ENCODE measurements at places on chromosomes 7 and 10.

GRCh38 chr7:111292026-111292470 lies 201.1 kb downstream of the LRRN3 start:
- DNase-seq, result peak; percentile 70

DNA sequence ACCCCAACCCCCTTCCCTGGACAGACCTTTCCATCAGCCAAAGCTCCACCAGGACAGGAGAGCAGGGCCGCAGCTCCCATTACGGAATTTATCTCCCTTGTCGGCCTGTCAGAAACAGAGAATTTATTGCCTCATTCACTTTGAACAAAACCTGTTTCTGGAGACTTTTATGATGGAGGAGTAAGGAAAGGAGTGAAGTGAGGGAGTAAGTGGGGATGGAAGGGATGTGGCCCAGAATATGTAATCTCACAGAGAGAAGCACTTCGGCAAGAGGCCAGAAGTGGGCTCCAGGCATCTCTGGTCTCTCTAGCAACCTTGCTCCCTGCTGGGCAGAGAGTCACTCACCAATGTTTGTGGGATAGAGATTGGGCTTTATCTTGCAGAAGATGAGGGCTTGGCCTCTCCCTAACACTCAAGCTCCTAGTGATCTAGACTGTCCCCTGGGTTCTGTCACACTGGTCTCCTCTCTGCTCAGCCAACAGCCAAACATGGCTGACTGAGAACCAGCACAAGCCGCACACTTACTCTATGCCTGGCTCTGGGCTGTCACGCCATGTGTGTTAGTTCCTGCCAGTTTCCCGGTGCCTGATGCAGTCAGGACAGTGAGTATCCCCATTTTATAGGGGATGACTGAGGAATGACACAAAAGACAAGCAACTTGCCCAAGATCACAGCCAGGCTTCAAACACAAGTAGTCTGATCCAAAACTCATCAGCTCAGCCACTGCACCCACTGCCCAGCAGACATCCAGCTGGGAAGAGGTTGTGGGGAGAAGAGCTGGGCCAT lies 149.4 kb upstream of the ZMIZ1 start:
- DNase-seq, result no peak

DNA sequence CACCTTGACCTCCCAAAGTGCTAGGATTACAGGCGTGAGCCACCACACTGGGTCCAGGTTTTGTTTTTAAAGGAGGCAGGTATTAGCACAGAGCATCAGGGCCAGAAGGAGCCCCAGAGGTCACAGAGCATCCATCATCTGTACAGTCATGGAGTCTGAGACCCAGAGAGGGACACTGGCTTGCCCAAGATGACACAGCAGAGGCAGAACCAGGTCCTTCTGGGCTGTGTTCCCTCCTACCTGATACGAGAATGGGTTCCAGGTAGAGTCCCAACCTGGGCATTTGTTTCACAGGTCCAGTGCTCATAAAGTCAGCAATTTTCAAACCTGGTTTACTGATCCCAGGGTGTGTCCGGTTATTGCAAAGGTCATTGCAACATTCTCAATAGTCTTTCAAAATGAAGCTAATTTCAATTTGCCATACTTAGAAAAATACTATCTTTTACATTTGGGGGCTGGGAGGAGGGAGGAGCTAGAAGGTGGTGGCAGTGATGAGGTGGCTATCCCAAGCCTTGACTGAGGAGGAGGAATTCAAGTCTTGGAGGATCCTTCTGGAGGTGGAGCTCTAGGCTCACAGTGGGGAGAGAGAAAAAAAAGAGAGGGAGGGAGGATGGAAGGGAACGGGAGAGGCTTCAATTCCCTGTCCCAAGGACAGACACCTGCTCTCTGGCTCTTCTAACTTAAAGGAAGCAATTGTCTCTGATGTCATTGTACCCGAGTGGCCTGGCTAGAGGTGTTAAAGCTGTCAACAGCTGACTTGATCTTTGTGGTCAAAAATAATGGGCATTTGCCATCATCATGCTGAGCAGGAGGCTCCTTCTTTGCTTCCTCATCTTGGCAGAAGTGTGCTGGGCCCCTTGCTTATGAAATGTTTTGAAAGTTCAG lies 8.1 kb downstream of the MXI1 start:
- DNase-seq, result no peak

DNA sequence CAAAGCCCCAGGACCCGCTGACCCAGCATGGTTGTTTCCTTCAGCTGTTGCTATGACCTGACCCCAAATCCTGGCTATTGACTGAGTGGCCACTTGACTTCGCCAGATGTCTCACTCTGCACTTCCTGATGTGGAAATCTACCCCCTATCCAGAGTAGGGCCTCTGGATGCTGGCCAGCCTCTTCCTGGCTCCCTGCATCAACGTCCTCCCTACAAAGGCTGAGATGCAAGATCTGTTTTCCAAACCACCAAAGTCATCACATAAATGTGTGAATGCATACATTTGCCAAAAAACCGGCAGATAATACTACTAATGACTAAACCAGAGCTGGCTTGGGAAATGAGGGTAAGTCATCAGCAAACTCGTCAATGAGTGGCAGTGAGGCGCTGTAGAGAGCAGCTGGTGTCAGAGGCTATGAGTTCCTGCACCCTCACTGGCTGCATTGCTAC lies 70.4 kb downstream of the PYROXD2 start:
- no peak for DNase-seq

GRCh38 chr7:7212612-7213011 lies 30.3 kb downstream of the C1GALT1 start:
- no peak for DNase-seq

- no peak for DNase-seq
Observed at GRCh38 chr7:108093341-108093740, 36.8 kb downstream of the LAMB4 start.

DNA sequence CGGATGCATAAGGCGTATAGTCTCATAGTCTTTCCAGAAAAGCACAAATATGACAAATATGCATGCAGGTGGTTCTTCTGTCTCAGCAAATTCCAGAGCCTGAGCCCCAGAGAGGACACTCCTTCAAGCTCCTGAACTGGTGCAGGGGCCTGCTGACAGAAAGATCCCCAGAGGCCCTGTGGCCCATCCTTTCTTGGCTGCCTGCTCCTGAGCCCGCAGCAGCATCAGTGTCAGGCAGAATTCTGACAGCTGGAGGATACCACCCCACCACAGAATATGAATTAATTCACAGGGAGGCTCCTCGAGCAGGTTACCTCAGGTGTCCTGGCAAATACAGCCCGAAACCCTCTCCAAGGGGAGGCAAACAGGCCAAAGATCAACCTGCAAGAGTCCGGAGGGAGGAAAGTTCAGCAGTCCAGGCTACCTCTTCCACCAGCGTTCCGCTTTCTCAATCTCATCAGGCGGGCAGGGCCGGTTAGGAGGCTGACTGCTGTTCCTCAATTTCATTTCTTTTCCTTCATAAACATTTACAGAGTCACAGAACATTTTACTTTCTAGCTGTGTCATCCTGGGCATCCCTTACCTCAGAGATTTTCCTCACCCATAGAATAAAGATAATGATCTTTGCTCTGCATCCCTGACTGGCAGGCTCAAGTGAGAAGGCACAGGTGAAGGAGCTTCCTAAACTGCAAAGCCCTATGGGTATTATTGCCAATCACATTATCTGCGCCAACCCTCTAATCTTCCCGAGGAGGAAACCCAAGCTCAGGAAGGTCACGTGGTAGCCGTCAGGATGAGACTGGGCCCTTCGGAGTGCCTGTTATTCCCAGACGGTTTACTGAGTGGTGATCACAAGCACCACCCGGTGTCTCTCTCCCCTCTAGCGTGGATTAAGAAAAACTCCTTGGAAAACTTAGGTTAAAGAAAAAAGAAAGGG lies 1.4 kb downstream of the DNAJB12 start:
- DNase-seq, result peak; percentile 12

GRCh38 chr7:44219371-44220045 lies 18.7 kb downstream of the YKT6 start:
- no peak for DNase-seq

- DNase-seq, result no peak
Observed at GRCh38 chr10:6583447-6583846, 3.4 kb upstream of the PRKCQ start.

DNA sequence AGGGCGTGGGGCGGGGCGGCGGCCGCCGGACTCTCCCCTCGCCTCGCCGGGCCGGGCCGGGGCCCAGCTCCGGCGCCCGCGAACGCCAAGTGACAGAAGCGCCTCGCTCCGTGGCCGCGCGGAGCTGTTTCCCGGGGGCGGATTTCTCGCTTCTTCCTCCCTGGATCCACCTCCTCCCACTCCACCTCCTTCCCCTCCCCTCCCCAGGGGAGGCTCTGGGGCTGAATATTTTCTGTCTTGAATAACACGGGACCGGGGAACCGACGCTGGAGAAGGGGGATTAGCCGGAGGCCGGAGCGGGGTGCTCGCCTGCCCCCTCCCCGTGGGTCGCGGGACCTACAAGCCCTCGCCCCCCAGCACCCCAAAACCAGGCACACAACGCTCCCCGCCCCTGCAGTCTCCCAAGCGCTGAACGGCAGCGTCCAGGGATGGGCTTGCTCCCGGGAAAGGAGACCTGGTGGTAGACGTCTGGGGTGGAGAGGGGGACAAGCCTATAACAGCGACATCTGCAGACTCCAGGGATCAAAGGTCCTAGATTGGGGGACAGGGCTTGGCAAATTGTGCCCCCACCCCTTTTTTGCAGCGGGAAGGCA lies at the start of gene ARHGAP21:
Gene ARHGAP21 (minus strand): TSS at position 100 of the 593 bp plus-strand sequence. CDS start 1,988 bp downstream, outside the sequence.
- peak; percentile 59 for DNase-seq

- DNase-seq, result no peak
Observed at GRCh38 chr10:10891124-10892082, 126.3 kb upstream of the CELF2 start.

DNA sequence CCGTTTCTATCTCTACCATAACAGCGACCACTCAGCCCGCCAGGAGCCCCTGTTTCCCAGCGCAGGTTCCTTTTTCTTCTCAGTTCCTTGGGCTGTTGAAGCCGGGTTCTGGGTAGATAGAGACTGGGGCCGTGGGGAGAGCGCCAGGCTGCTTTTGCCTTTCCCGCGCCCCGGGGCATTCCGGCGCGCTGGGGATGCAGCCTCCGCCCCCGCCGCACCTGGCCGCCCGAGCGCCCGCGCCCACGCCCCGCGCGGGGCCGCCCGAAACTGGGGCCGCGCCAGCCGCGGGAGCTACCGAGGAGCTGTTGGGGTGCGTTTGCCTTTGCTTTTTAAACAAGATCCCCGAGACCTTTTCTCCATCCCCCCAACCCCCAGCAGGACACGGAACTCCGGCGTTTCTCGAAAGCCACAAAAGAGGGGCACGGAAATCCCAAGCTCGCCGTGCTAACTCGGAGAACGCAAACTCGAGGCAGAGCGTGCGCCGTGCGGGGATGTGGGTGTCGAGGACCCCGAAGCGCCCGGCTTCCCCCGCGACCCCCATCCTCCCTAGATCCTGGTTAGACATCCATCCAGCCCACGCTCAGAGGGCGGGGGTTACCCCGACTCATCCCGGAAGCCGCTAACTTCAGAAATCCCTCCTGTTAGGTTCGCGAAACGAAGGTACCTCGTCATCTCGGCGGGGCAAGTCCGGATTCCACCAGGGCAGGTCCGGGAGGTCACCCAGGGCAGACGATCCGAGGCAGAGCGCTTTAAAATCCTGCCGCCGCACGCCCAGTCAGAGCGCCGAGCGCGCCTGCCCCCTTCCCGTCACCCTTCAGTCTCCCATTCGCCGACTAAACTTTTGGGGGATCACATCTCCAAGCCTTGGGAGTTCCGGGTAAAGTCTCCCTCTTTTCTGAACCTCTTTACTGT lies 1.0 kb downstream of the GRM8 start:
- no peak for DNase-seq

DNA sequence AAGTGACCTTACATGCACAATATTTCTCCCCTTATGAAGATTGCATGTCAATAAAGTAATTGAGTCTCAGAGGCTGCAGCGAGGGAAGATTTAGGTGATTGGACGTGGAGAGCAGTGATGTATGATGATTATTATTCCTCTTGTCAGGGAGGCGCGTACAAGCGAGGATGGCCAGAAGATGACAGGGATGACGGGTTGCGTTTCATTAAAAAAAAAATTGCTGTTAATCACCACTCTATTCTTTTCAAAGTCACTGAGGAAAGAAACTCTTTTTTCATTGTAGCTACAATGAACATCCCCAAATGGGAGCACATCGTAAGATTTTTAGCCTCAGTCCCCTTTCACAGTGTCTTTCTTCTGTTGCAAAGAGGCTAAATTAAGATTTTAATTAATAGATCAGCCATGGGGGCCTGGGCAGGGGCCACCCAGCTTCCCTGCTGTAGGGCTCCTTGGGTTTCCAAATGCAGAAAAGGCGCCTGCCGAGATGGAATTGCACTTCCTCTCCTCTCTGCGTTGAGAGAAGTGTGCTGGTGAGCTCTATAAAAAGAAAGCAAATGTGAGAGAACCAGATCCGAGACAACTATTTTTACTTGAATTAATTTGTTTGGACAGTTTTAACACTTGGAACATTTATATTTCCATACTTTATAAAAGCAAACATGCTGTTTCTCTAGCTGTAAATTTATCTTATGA lies 998.1 kb downstream of the LRMDA start:
- DNase-seq, result peak; percentile 46

GRCh38 chr7:24692592-24692991 lies 64.7 kb downstream of the GSDME start:
- no peak for DNase-seq

GRCh38 chr10:86688398-86688921 lies 20.1 kb downstream of the LDB3 start:
- no peak for DNase-seq

- DNase-seq, result no peak
Observed at GRCh38 chr7:157905651-157906461, 569.1 kb downstream of the DNAJB6 start.

- DNase-seq, result peak; percentile 85
Observed at GRCh38 chr10:63713191-63714144, 192.3 kb downstream of the REEP3 start.

GRCh38 chr7:142864980-142865747 lies 10.3 kb downstream of the EPHB6 start:
- no peak for DNase-seq

DNA sequence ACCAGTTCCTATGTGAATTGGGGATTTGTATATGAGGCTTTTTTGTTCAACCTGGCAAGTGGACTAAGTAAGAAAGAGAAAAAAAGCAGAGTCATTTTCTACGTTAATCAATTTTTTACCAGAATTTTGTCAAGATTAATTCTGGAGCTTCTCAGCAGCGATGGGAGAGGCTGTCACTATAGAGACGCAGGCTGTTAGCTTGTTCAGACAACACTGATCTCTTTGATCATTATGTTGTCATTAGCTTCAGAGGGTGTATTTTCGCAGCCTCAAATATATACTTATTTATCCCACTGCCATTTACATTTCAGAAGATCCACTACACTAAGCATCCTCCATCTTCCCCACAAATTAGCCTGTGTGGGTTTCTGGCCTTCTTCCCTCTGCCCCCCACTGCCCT lies 196.7 kb upstream of the PFKP start:
- no peak for DNase-seq

DNA sequence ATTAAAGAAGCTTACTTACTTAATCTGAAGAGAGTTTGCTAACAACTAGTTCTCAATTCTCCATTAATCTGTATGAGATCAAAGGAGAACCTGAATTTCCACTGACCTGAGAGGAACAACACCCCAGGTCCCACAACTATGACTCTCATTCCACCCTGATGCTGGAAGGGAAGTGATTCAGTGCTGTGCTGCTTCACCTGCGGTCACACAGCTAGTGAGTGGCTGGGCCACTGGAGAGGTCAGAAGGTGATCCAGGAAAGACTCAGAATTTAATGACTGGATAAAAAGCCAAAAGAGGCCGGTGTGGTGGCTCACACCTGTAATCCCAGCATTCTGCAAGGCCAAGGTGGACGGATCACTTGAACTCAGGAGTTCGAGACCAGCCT lies 23.6 kb downstream of the SORBS1 start:
- DNase-seq, result no peak
